WERI-Rb-1 (cell line): ENCODE measurements at places on chromosomes 11 and 22.

- DNase-seq = no peak
Observed at GRCh38 chr11:34600339-34601084, 20.4 kb upstream of the EHF start.

DNA sequence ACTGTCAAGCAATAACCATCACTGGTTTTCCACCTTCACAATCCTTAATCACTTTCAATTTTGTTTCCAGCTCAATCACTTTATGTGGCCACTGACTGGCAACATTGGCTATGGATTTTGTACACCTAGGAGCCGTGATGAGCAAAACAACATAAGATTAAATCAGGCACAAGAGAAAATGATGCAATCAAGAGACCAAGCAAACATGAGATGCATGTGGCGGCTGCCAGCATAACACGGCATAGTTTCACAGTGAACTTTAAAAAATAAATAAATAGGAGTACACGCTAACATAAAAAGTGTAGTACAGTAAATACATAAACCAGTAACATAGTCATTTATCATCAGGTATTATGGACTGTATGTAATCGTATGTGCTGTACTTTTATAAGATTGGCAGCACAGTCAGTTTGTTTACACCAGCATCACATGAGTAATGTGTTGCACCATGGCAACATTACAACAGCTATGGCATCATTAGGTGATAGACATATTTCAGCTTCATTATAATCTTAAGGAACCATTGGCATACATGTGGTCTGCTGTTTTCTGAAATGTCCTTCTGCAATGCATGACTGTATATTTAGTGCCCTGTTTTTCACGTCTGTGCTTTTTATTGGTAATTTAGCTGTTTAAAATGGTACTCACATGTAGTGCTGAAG is 83.3 kb upstream of the PRDM11 start:
- no peak for DNase-seq

GRCh38 chr11:45252877-45253276 is 33.3 kb downstream of the SYT13 start:
- no peak for DNase-seq

GRCh38 chr11:38543311-38543710 is 1945.3 kb upstream of the RAG2 start:
- DNase-seq = no peak

DNA sequence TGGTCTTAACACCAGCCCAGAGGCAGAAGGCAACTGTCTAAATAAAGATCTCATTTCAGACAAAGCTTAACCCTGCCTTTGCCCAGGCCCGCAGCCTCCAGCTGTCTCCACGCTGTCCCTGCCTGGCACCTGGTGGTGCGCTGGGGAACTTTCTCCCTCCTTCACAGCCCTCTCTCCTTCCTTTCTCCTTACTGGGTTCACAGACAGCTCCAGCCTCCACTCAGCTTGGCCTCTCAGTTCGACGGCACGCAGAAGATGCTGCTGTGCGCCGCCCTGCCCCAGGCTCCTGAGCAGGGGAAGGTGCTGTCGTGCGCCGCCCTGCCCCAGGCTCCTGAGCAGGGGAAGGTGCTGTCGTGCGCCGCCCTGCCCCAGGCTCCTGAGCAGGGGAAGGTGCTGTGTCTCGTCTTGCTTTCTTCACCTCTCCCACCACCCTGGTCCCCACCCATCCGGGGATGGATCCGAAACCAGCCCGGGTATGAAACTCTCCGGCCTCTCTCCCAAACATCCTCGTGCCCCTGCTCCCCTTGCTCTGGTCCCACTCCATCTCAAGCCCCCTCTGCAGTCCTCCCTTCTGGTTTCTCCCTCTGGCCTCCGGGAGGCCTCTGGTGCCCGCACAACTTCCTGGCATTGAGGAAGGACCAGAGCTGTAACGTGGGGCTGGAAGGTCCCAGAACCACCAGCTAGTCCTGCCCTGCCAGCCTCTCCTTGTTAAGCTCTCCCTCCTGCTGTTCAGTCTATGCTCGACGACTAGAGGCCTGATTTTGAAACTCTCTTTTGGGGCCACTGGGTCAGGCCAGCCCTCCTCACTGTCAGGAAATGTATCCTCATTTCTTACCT is 22.9 kb upstream of the JAM3 start:
- peak; percentile 85 for DNase-seq
